ENCODE measurements at places on chromosomes 2 and 18.

DNA sequence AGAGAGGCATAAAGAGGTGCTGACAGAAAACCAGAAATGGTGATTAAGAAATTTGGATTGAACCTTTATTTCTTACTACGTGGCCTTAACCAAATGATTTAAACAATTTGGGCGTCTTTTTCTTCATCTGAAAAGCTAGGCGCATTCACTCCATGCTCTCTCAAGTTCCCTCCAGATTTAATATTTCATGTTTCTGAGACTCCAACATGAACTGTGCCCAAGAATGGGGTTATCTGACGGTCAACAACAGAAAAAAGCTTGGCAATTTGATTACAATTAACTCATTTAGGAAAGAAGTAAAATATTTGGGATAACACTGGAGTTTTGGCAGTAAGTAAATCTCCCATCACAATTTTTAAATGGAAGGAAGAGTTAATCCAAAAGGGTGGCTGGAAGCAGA, 345.4 kb downstream of the ARHGAP15 start:
- DNase-seq: no peak

GRCh38 chr2:201196003-201196402, 13.1 kb downstream of the CASP10 start:
- DNase-seq: no peak

DNA sequence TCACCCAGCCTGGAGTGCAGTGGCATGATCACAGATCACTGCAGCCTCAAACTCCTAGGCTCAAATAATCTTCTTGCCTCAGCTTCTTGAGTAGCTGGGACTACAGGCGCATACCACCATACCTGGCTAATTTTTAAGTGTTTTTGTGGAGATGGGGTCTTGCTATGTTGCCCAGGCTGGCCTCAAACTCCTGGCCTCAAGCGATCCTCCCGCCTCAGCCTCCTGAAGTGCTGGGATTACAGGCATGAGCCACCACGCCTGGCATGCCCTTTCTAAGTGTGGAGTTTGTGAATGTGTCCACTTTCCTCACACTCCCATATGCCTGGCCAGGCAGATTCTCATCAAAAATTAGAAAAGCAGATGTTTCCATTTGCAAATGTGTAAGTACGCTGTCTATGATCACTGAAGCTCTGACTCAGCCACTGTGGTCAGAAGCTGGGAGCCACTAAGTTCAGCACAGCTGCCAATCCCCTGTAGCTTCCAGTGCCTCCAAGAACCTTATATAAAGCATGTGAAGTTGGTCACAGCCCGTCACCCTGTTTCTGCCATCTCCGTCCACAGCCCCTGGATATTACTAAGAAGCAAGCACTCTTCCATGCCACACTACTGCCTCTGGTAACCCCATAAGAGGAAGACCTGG, 155.4 kb downstream of the FAM210A start:
- DNase-seq: no peak

- DNase-seq: no peak
Measured at GRCh38 chr2:239113171-239113570, 265.3 kb downstream of the TWIST2 start.

DNA sequence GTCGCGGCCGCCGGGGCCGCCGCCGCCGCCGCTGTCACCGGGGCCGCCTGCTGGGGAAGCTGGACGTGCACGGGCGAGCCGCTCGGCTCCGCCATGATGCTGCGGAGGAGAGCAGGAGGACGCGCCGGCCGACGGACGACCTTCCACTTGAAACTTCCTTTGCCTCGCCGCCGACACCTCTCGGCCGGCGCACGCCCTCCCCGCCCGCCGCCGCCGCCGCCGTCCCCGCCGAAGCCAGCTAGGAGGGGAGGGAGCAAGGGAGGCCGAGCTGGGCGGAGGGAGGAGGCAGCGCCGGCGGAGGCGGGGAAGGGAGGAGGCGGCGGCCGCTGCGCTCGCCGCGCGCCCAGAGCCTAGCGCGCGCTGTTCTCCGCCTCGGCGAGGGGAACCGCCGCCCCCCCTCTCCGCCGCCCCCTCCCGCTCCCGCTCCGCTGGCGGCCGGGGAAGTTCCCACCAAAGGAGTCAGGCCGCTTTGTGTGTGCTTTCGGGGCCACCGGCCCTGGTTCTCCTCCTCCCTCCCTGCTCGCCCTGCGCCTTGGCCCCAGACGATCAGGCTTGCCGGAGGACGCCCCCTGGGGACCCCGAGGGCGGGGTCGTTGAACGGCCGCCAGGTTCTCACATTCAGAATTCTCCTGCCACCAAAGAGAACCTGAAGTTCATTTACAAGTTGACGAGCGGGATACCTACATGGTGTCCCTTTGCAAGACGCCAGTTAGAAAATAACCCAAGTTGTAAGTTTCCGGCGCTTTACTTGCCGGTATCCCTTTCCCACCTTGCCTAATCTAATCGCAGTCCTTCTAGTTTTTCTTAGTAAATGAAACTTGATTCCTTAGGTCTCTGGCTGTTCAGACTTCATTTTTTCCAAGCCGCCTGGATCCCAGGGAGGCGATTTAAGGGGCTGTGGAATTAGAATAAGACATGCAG, at the start of gene STK39:
TSS of gene STK39 (minus strand) at position 255 of the 921 bp plus-strand sequence. CDS start at position 95, 160 bp downstream.
- peak; percentile 23 for DNase-seq

GRCh38 chr2:165810418-165810817, 16.4 kb upstream of the GALNT3 start:
- no peak for DNase-seq

DNA sequence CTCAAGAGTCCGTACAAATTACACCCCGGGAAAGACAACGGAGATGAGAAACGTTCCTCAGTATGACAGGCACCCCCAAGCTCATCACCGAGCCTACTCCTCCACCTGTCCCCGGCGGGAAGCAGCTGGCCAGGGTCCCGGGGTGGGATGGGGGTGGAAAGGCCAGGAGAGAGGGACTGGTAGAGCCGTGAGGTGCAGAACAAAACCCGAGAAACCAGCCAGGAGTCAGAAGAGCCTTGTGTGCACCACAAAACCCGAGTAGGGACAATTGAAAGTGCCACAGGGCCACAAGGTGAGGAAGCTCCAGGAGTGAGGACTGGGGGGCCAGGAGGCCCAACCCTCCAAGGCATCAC, 75.5 kb upstream of the SALL3 start:
- no peak for DNase-seq

DNA sequence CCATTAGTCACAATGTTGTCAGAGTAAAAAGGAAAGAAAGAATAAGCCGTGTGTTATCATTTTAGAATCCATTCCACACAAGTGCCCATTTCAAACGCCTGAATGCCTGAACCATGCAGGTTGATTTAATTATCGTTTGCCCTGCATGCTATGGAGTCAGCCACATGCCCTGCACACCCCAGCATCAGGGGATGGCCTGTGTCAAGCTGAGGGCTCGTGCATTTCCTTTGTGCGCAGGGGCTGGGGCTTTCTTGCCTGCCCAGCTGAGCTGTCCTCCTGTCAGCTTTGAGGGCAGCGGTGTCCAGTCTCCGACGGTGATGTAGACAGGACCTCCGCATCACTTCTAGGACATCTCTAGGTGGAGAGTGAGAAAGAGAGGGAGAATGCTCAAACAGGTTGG, 200.4 kb downstream of the TSN start:
- no peak for DNase-seq

DNA sequence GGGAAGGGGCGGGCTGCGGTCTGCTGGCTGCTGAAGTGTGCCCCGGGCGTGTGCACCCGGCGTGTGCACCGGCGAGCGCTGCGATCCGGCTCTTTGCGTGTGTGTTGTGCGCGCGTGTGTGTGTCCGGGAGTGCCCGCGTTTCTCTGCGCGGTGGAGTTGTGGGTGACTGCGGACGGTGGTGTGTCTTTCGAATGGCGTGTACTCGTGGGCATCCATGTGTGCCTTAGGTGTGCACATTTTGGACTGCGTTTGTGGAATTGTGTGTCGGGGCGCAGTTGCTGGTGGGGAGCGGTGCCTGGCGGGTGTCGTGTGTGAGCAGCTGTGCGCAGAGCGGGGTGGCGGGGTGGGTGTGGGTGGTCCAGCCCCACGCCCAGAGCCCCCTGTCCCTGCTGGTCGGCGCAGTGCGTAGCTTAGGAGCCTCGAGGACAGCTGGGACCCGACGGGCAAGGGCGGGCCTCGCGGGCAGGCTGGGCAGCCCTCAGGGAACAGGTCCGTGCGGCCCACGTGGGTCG, 533 bp downstream of the HPCAL1 start:
- DNase-seq: no peak

- DNase-seq: no peak
Measured at GRCh38 chr18:10444314-10445006, 10.0 kb upstream of the APCDD1 start.

- DNase-seq: no peak
Measured at GRCh38 chr18:72539901-72540300, 4.2 kb downstream of the CBLN2 start.

DNA sequence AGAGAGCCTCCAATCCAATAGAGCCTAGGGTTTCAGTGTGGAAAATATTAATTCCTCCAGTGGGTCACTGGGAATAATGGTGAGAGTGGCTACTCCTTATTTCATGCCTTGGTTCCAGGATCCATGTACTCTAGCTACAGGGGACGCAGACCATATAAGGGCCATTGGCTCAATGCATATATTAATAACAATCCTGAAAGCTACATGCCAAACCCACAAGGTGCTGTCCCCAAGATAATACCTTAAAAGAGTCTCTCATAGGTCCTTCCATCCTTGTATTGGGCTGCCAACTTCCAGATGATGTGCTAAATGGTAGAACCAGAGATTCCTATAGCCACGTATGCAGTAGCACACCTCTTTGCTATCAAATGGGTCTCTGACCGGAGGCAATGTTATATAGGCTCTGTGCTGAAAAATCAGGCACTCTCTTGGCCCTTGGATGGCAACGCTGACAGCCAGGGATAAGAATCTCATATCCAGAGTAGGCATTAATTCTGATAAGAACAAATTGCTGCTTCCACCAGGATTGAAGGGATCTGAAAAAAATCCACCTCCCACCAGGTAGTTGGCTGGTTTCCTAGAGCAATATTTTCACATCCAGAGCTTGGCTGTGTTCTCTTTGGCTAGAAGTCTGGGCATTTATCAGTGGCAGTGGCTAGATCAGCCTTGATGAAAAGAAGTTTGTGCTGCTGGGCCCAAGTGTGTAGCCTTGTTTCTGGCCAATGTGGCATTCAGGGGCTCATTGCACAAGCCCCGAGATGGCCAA, 218.1 kb upstream of the MGAT5 start:
- no peak for DNase-seq

All from nucleus accumbens (tissue), 56 donors.